Osteoblast (primary cell): ENCODE measurements at places on chromosomes 6 and 20. TPM values are rescaled to one million over a fixed set of nuclear protein-coding genes. Genes with fewer than 3 reads are reported as not detected.
A peak's percentile ranks its signal among the peaks of the same experiment; 100 is the strongest.

SALL4 gene
- 3.3 and 3.5 TPM in 2 replicates for total RNA-seq

RAET1L gene
- not detected in 2 replicates for total RNA-seq

SMLR1 gene
- total RNA-seq = not detected in 2 replicates

NPEPL1 gene
- 26.8 and 29.7 TPM in 2 replicates for total RNA-seq

CEP85L gene
- 15.2 and 15.3 TPM in 2 replicates for total RNA-seq

ZC2HC1B gene
- not detected in 2 replicates for total RNA-seq

COL11A2 gene
- total RNA-seq = 1.8 TPM in 2 replicates

DNA sequence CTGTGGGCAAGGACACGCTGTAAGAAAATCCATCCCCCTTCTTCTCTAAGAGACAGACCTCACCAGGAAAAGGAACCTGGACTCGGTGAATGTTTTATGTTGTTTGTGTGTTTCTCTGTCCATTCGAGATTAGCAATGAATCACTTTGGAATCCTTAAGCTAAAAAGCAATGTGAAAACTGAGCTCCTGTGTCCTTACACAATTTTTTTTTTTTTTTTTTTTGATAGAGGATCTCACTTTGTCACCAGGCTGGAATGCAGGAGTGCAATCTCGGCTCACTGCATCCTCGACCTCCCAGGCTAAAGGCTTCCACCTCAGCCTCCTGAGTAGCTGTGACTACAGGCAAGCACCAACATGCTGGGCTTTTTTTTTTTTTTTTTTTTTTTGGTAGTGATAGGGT lies 32.1 kb downstream of the BFSP1 start:
- H3K27ac ChIP-seq = no peak overlapping the region
- no peak for DNase-seq
- H3K36me3 ChIP-seq = no peaks in the 10 kb centered on the region
- H3K4me1 ChIP-seq = peaks cover 5% of the 10 kb centered on the region
- H3K4me3 ChIP-seq = no peak overlapping the region
- peaks cover 6% of the 10 kb centered on the region for H3K27me3 ChIP-seq

DNA sequence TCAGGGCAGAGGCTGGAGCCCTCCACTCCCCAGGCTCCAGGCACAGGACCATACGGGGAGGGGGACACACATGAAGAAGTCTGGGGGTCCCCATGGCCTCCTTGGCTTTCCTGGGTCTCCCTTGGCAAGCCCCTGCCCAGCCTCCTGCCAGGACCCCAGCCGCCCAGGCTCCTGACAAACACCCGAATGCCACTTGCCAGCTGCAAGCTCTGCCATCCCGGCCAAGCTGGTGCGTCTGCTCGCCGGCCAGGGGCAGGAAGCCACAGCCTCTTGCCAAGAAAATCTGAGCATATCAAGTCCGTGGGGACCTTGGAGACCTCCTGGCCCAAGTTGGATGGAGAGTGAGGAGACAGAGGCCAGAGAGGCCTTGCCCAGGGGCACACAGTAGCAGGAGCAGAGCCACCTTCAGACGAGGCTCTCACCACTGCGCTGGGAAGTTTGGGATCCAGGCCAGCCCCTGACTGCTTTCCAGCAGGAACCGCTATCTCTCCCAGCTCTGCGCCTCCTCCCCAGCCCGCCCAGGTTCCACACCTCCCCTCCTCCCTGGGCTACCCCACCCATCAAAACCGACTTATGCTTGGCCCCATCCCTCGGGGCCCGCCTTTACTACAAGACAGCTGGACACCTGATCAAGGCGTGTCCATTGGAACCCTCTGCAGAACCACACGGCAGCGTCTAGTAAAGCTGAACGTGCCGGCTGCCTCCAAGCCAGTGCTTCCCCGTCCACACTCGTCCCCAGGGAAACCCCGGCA lies 80.2 kb downstream of the GRM4 start:
- H3K27me3 ChIP-seq = peaks cover 50% of the 10 kb centered on the region
- H3K36me3 ChIP-seq = no peaks in the 10 kb centered on the region
- no peak overlapping the region for H3K27ac ChIP-seq
- no peak for DNase-seq
- H3K4me1 ChIP-seq = peaks cover 3% of the 10 kb centered on the region
- H3K4me3 ChIP-seq = no peak overlapping the region

DNA sequence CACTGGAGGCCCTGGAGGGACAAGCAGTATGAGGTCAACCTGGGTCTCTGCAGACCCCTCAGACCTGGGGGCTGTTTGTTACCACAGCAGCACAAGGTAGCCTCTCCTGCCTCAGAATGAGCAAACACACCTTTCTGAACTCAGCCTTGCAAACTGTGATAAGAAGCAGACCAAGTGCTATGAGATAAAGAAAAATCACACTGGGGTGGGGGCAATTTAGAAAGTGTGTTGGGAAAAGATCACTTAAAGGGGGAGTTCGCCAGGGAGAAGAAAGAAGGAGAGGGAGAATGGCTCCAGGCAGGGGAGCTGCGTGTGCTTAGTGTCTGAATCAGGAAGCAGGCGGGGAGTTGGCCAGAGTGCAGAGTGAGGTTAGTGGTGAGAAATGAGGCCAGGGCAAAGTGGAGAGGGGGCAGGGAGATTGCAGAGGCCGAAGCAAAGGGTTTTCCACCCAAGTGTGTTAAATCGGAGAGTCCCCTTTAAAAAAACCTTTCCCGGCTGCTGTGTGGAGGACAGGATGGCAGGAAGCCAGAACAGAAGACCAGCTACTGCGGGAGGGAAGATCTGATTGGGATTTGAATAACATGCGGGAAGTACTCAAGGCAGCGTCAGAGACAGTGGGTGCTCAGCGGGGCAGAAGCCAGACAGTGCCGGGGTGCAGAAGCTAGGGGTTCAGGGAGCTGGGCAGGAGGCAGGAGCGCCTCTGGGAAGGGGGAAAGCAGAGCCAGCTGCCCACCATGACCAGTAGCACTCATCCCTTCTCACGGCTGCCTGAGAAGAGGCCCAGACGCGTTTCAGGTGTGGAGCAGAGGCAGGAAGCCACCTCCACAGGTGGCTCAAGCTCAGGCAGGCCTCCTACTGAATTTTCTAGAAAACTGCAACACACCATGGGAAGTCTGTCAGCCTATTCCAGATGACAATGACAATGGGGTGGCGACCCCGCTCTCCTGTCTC lies 9.0 kb downstream of the ADA start:
- peak overlapping the region; percentile 80 for H3K27ac ChIP-seq
- DNase-seq = peak; percentile 90
- H3K4me3 ChIP-seq = peak overlapping the region; percentile 16
- H3K4me1 ChIP-seq = peaks cover 34% of the 10 kb centered on the region

DNA sequence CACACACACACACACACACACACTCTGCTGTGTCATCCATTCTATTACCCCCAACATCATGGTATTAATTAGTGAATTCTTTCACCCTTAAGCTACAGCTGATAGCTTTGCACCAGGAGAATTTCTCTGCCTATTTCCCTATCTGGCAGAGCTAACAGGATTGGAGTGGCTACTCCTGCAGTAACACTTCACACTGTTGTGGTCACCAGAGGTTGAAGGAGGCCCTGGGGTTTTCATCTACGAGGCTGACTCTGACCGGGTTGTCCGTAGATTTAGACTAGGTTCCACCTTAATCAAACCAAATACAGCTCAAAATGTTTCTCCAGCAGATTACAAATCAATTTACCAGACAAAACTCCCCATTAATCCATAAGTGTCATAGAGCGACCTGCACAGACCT lies 69.2 kb upstream of the RIPOR2 start:
- peaks cover 11% of the 10 kb centered on the region for H3K4me1 ChIP-seq
- no peak for DNase-seq
- H3K36me3 ChIP-seq = no peaks in the 10 kb centered on the region
- no peaks in the 10 kb centered on the region for H3K27me3 ChIP-seq
- no peak overlapping the region for H3K4me3 ChIP-seq

DNA sequence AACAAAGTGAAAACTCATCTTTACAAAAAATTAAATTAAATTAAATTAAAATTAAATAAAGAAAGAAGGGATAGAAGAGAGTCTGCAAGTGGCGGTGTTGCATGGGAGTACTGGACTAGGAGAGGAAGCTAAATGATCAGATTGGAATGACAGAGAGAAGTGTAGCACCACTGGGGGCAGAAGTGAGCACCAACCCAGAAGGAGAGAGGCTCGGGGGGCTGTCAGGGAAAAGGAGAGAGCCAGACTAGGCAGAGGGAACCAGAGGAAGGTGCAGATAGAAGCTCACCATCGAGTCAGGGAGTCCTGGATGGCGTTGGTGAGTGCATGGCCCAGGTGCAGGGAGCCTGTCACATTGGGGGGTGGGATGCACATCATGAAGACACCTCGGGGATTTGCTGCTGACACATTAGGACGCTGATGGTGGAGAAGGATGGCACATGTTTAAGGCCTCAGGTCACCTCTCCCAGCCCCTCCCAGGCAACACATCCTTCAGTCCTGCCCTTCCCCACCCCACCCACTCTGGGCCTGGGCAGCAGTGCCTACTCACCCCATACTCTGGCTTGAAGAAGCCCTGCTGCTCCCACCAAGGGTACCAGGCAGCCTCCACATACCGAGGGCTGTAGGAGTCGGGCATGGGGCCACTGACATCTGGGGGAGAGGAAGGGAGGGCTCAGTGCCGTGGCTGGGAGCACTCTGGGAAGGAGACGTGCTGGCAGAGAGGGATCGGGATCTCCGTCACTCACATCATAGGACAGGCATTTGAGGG lies 4.0 kb downstream of the VARS1 start:
- peak; percentile 97 for DNase-seq
- H3K27ac ChIP-seq = no peak overlapping the region
- H3K4me3 ChIP-seq = no peak overlapping the region
- no peaks in the 10 kb centered on the region for H3K27me3 ChIP-seq
- H3K4me1 ChIP-seq = peaks cover 9% of the 10 kb centered on the region

DNA sequence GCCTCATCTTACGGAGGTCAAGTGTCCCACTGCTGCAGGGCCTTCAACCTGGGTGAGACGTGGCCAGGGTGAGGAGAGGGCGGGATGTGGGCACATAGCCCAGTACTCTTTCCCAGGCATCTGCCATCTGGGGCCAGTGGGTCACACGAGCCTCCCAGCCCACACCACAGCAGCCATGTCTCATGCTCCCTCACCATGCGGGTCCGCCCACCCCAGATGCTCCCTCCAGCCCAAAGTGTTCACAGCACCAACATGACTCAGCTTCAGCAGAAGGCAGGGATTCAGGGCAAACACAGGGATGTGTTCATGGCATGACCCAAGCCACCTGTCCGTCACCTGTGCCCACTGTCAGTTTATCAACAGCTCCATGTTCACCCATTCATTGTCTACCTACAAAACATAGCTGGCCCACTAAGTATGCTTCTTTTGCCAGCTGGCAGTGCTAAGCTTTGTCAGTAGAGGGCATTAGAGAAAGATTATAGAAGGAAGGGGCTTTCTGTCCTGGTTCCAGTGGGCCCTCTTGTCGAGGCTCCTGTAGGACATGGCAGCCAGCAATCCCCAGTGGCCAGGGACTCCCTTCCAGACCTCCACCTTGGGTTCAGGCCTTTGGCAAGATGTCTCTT lies 109.2 kb downstream of the FOXF2 start:
- no peaks in the 10 kb centered on the region for H3K4me1 ChIP-seq
- no peak for DNase-seq
- no peak overlapping the region for H3K27ac ChIP-seq
- H3K36me3 ChIP-seq = no peaks in the 10 kb centered on the region
- H3K4me3 ChIP-seq = no peak overlapping the region
- no peaks in the 10 kb centered on the region for H3K27me3 ChIP-seq

GRCh38 chr6:34638834-34639736 lies 57.5 kb downstream of the ILRUN start:
- peaks cover 3% of the 10 kb centered on the region for H3K4me1 ChIP-seq
- no peak overlapping the region for H3K4me3 ChIP-seq
- H3K27ac ChIP-seq = no peak overlapping the region
- no peaks in the 10 kb centered on the region for H3K27me3 ChIP-seq
